Kidney tubule cell (primary cell): ENCODE measurements at places on chromosomes 6 and 20.

GRCh38 chr20:50302341-50303057 lies 111.9 kb downstream of the CEBPB start:
- DNase-seq: no peak

DNA sequence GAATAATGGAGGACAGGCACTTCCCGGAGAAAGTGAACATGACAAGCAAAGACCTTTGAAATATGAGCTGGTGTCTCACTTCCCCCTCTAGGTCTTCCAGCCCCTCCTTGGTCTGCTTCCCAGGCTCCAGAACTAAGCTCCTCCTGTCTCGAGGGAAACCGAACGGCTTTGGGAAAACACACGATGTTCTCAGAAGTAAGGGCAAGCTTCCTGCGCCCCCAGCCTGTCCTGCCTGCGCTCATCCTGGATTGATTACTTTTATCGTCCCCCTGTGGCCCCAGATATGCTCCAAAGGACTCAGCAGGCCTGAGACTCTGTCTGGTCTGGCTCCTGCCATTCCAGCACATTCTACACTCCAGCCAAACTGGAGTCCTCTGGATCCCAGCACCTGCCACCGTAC lies 83.4 kb downstream of the ZNF217 start:
- DNase-seq: no peak

DNA sequence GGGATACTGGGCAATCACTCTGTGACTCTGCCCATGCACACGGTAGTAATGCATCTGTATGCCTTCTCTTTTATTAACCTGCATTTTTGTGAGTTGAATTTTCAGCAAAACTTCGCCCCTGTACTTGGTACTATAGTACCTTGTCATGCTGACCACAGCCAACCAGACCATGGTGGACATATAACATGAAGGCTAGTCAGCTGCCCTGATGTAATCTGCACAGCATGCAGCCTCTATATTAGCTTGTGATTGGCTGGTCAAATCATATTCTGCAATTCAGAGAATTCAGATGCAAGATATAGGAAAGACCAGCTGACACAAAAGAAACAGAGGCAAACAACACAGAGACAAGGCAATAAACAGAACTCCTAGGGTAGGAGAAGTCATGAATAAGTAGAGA lies 200.9 kb upstream of the JARID2 start:
- no peak for DNase-seq

GRCh38 chr6:161400671-161401070 lies 126.8 kb upstream of the AGPAT4 start:
- DNase-seq: no peak

GRCh38 chr6:12058172-12058961 lies 46.3 kb downstream of the HIVEP1 start:
- DNase-seq: no peak

- DNase-seq: no peak
These were observed 524 bp downstream of the C20orf203 start for GRCh38 chr20:32672982-32673851.

DNA sequence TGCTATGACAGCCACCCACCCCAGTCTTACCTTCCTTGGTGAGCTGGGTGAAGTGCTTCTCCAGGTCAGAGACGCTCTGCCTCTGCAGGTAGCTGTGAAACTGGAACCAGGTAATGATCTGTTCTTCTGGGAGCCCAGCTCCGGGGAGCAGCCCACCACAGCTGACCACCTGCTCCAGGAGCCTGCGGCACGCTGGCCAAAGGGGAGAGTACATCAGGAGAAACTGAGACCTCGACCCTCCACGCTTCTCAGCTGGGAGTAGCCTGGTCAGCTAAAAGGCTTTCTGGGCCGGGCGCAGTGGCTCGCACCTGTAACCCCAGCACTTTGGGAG lies 82.8 kb downstream of the PTPN1 start:
- no peak for DNase-seq

- no peak for DNase-seq
These were observed 602 bp upstream of the TSPYL4 start for GRCh38 chr6:116254297-116255056.

DNA sequence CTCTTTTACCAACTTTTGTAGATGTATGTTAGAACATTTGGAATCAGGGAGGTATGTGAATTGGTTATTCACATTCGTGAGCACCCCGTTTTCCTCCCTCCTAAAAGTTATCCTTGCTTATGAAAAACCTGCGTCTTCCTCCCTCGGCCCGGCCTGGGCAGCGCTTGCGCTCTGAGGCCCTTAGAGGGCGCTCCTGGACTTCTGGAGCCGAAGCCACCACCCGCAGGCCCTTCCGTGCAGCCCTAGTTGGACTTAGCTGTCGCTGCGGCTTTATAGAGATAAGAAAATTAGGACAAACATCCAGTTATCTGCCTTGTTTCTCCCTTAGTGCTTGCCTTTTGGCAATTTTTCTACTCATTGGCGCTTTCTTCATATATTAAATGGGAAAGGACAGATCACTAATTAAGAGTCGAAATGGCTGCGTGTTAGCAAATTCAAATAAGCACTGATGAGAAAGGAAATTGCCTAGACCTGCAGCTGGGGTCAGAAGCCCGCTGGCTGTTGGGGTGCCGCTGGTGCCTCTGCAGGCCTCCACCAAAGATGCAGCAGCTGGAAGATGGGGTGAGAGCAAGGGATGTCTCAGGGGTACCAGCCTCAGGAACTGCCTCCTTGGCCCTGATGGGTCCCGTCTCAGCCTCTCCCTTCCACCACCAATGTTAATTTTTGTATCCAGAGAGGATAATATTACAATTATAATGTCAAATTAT lies 5.2 kb downstream of the FNDC1 start:
- peak; percentile 73 for DNase-seq

DNA sequence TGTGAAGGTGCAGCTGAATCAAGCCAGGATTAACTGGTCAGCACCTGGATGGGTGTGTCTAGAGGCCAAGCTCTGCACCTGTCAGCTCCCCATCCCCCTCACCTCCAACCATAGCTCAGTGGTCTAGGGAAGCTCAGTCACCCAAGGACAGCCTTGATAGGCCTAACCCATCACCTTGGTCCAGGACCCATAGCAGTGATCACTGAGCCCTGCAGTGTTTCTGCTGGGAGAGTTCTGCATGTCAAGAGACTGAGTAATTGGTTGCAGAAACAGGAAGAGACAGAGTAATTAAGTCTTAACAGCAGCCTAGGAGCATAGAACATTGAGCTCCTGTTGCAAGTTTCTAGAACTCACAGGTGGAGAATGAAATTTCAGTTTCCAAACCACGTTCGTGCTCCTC lies 18.7 kb upstream of the RALGAPB start:
- peak; percentile 93 for DNase-seq

- peak; percentile 13 for DNase-seq
These were observed 1.2 kb downstream of the TSBP1 start for GRCh38 chr6:32370505-32370904.

DNA sequence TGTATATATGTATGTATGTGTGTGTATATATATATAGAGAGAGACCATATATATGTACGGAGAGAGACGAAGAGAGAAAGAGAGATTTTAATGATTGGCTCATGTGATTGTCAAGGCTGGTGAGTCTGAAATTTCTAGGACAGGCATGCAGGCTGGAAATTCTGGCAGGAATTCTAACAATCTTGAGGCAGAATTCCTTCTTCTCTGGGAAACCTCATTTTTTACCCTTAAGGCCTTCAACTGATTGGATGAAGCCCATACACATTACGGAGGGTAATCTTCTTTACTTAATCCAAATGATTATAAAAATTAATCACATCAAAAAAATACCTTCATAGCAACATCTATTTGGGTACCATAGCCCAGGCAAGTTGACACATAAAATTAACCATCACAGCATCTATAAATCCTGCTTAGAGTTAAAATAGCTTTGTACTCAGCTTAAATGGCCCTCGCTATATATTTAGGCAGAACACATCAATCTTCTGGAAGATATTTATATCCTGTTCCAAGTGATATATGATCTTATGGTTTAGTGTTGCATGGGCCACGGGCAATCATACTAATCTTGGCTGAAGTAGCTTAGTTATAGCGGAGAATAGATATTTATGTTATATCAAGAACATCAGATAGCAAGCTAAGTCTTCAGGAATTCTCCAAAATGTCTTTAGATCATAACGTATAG lies 36.6 kb downstream of the ABRACL start:
- DNase-seq: no peak

GRCh38 chr20:51542033-51542570 lies 417 bp downstream of the NFATC2 start:
- peak; percentile 21 for DNase-seq

- DNase-seq: no peak
These were observed 216.3 kb upstream of the FERMT1 start for GRCh38 chr20:6339176-6339575.

- DNase-seq: no peak
These were observed 553.8 kb upstream of the PTCHD4 start for GRCh38 chr6:48664826-48665225.

DNA sequence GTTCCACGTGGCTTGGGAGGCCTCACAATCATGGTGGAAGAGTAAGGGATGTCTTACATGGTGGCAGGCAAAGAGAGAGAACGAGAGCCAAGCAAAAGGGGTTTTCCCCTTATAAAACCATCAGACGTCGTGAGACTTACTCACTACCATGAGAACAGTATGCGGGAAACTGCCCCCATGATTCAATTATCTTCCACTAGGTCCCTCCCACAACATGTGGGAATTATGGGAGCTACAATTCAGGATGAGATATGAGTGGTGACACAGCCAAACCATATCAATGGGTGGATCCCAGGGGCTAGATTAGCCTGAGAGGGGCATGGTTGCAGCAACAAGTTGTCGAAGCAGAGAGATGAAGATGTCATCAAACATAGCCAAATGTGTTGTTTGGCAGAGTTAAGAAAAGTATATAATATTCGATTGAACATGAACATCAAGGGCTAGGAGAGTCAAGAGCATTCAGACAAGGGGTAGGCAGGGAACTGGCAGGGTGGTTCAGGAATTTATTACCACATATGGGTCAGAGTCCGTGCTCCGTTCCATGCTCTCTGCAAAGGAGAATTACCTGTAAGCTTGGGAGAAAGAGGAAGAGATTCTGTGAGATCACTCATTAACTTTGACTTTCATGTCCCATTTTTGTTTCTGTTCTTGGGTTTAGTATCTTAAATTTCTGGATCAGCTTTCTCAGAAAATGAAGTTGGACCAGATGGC lies 98.8 kb downstream of the CCDC170 start:
- no peak for DNase-seq

- DNase-seq: no peak
These were observed 600 bp upstream of the SYNJ2 start for GRCh38 chr6:157981132-157981394.

GRCh38 chr20:53070706-53071392 lies 98.7 kb downstream of the TSHZ2 start:
- DNase-seq: peak; percentile 13

DNA sequence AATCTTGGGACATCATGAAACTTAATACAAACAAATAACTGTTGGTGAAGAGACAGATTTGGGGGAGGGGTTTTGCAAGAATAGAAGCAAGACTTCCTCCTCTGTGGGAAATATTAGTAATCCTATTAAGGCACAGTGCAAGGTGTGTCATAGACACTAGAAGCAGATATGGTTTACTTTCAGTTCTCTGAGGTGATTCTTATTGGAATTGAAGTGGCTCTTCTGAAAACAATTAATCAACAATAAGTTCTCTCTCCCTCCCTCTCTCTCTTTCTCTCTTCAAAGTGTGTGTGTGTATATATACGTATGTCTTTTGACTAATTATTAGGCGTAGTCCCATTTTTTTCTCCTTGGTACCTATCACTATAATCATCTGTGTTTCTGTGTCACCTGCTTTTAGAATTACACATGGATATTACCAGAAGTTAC lies 99.8 kb downstream of the HIVEP2 start:
- DNase-seq: peak; percentile 72

DNA sequence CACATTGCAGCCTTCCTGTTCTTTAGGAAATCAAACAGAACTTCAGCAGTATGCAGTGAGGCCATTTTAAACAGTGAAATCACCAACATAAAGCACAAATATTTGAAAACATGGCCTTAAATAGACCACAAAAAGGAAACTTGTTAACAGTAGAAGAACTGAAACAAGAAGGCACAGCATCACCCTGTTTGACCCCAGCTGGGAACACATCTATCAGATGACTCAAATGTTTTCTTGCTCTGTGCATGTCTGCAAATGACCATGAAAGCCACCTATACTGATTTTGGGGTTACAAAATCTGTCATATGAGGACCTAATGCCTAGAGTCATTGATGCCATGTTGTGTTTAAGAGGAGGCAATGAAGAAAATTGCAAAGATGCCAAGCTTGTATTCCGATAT lies 123.8 kb upstream of the ADGRF1 start:
- no peak for DNase-seq

DNA sequence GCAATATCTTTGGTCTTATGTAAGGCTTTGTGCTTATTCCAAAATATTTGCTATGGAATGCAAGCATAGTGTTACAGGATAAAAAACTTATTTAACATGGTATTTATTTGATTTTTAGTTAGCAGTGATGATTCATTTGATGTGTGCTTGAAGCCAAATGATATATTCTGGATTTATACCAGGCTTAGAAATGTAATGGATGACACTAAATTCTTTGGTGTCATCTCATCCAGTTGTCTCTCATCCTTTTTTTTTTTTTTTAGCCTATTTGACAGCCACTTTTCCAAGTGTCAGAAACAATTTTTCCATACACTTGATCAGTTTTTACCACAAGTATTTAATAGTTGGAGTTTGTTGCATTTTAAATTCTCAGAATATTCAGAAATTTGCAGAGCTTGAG lies 515.3 kb downstream of the CDKAL1 start:
- DNase-seq: no peak

DNA sequence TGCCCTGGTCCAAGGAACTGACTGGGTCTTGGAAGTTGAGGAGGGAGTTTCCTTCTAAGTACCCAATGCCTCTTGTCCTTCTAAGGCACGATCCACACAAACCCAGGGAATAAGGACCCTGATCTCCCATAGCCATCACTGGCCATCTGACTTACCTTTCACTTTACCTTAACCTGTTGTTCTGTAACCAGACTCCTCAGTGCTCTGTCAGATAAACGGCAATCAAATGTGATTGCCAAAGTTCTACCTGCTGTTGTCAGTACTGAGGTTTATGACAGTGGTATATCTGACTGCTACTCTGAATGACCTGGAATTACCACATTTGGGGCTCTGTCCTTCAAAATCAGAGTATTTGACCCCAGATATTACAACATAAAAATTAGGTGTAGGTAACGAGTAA lies 49.8 kb downstream of the HMGN3 start:
- DNase-seq: no peak

GRCh38 chr20:35876033-35876320 lies 78.3 kb downstream of the SCAND1 start:
- no peak for DNase-seq
